ENCODE measurements at places on chromosomes 16 and 17.

- no peak for DNase-seq
These were observed 394.0 kb downstream of the KCNJ2 start for GRCh38 chr17:70563281-70563820.

GRCh38 chr16:24980077-24980793 is 34.9 kb downstream of the ARHGAP17 start:
- DNase-seq, result no peak

DNA sequence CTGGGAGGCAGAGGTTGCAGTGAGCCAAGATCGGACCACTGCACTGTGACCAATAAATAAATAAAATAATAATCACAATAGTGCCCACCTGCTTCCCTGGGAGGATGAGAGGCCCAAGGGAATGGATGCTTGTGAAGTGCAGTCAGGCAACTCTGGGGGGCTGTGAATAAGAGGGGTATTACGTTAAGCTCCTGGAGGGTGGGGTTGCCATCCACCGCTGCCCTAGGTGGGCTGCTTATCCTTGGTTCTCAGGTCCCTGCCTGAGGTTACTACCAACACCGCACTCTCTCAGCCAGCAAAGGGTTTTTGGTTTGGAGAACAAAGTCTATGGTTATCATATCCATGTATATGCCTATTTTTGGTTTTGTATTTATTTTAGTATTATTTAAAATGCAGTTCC is 48.6 kb upstream of the CBFA2T3 start:
- DNase-seq, result no peak

DNA sequence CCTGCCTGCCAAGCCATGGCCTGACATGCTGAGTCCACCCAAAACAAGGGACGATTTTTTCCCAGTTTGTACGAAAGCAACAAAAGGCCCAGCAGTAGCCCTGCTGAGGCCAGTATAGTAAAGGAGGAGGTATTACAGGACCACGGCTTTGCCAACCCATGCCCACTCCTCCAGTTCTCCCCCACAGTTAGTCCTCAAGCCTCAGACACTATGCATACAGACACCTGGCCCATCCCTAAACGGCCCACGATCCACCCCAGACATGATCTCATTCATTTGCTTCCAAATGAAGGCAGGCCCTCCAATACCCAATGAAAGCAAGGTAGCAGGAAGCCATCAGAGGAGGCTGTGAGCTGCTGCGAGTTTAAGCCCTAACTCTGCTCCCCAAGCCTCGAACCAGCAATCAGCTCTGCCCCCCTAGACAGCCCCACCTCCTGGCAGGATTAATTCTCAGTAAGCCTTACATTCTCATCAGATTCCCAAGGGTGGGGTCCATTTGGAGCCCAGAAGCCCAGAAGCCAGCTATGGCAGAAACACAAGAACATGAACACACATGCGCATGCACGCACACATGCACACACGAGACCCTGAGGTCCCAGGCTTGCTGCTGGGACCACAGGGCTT is 4.9 kb downstream of the HDAC5 start:
- DNase-seq, result no peak

- no peak for DNase-seq
These were observed 323.8 kb upstream of the ZFHX3 start for GRCh38 chr16:73371584-73372319.

- no peak for DNase-seq
These were observed 313.6 kb downstream of the HS3ST4 start for GRCh38 chr16:26005336-26005735.

DNA sequence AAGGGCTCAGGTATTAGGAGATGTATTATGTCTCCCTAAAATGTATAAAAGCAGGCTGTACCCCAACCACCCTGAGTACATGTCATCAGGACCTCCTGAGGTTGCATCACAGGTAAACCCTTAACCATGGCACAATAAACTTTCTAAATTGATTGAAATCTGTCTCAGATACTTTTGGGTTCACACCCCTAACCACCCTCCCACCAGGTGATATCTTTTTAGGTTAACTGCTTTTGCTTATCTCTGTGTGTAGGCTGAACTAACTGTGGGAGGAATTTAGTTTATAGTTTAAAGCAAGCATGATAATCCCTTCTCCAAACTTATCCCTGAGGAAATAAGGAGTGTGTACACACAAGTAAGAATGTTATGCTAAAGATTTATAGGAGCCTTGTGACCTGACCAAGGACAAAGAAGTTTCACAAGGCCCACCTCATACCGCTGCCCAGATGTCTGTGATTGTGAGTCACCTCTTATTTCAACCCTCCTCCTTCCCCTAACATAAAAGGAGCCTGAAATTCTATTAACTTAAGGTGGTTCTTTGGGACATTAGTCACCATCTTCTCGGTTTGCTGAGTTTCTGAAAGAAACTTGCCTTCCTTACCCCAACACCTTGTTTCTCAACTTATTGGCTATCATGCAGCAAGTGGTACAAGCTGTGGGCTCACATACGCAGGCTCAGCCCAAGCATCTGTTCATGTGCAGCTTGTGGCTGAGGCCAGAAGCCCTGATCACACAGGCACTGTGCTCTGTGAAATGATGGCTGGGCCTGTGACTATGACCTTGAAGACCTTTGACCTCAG is 11.3 kb downstream of the PRSS22 start:
- DNase-seq, result no peak

GRCh38 chr17:60528828-60529227 is 2.8 kb upstream of the APPBP2 start:
- DNase-seq, result no peak

GRCh38 chr17:77712578-77712977 is 245.9 kb upstream of the TNRC6C start:
- DNase-seq, result no peak

- no peak for DNase-seq
These were observed 19.0 kb downstream of the KCNG4 start for GRCh38 chr16:84220851-84221250.

DNA sequence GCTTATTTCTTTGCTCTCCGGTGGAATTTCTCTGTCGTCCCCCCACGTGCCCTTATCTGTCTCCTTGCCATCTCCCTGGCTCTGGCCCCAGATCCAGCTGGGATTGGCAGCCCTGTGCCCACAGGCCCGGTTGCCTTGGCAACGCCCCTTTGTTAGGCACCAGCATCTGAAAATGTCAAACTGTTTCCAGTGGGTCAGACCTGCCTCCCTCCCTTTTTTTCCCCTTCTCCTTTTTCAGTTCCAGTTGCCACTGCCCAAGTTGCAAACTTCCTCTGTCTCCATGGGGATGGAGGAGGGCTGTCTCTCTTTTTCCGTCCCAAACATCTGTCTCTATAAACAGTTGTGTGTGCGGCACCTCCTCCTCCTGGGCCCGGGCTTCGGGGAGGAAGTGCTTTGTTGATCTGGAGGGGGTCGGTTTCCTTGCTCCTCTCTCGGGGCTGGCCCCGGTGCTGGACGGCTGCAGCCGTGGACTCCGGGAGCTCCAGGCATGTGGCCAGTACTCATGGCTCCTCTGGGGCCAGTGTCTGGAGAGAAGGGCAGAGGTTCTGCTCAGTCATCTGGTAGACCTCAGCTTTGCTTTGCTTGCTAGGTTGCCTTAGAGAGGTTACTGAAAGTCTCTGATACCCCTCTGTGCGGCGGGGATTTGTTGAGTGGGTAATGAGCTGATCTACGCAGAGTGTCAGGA is 35.3 kb downstream of the SOCS3 start:
- no peak for DNase-seq

- DNase-seq, result no peak
These were observed 15.1 kb downstream of the UBALD1 start for GRCh38 chr16:4599545-4599944.

DNA sequence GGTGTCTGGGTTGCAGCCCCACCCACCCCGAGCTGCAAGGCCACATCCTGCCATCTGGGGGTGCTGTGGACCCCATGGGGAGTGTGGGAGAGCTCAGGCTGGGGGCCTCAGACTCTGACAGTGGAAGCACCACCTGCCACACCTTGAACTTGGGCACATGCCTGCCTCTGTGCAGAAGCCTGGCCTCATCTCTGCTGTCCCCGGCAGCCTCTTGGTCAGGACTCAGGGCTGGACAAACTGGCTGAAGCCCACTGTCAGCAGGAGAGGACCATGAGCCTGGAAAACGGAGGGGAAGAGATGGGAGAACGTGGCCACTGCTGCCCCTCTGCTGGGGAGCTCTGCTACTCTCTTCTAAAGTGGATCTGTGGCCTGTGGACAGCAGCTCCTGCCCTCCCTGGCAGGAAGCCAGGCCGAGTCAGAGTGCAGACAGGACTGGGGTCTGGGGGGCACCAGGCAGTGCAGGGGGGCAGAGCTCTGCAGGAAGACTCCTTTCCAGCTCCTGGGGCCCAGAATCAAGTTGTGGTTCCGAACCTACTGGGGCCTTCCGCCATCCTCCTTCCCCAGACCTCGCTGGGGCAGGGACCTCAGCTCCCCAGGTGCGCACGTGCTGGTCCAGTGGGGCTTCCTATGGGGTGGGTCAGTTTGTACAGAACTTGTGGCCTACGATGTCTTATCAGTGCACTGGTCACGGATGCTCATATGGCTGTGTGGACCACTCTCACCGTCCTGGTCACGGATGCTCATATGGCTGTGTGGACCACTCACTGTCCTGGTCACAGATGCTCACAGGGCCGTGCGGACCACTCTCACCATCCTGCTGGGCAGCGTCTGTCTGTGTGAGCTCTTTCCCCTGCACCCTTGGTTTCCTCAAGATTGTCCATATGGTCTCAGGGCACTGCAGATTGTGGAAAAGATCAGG is 207.7 kb downstream of the LAT start:
- no peak for DNase-seq

DNA sequence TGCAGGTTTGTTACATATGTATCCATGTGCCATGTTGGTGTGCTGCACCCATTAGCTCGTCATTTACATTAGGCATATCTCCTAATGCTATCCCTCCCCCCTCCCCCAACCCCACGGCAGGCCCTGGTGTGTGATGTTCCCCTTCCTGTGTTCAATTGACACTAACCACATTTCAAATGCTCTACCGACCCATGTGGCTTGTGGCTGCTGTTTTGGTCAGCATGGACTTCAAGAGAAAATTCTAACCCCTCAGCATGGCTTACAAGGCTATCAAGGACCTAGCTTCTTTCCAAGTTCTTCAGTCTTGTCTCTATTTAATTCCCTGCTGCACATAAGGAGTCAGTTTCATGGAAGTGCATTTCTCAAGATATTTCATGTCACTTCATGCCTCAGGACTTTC is 52.9 kb downstream of the MMD start:
- DNase-seq, result no peak

DNA sequence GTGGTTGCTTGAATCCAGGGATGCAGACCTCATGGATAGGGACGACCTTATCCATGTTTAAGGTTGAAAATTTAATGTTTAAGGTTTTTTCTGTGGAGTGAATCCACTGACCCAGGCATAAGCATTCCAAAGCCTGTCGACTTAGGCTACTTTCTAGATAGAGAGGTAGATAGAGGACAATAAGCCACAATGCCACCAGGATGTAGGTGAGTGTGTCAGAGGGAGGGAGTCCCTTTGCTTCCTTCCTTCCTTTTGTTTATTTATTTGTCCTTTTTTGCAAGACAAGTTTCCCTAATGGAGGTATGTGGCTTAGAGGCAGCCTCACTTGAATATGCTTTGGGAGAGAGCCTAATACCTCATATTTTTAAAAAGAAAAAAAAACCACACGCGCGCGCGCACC is 834.2 kb upstream of the SOX9 start:
- no peak for DNase-seq

GRCh38 chr16:5025171-5025632 is 8.5 kb downstream of the NAGPA start:
- no peak for DNase-seq

DNA sequence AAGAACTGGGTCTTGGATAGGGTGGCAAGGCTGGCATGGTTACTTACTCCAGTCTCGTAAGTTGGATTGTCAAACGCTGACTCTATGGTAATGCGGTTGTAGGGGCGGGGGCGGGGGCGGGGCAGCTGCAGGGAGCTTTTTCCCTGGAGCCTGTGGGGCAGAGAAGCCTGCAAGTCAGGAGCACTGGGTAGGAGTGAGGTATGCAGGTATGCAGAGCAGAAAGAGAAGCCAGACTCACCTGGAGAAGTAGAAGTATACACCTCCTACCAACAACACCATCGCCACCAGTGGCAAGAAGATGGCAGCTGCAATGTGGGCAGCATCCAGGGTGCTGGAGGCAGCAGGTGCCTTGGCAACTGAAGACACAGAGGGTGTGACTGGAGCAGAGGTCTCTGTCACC is 4.8 kb upstream of the PHF12 start:
- no peak for DNase-seq

DNA sequence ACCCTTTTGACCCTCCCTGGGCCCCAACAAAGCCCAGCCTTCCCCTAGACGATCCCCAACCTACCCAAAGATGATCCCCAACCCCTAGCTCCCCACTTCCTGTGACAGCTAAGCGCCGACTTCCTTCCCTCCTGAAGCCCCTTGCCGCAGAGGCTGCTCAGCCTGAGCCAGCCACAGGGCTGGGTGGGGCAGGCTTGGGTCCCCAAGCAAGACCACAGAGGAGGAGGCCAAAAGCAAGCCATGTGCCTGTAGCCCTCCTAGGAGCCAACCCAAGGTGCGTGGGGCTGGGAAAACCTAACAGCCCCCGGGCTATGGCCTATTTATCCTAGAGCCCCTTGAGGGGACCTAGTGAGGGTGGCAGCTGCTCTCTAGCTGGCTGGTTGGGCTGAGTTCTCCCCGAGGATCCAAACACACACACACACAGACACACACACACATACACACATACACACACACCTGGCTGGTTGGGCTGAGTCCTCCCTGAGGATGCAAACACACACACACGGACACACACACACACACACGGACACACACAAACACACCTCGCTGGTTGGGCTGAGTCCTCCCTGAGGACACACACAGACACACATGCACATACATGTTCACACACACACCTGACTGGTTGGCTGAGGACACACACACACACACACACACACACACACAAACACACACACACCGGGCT is 4.8 kb downstream of the ARRB2 start:
- DNase-seq, result no peak

- no peak for DNase-seq
These were observed 14.7 kb downstream of the PHKB start for GRCh38 chr16:47475786-47476185.

DNA sequence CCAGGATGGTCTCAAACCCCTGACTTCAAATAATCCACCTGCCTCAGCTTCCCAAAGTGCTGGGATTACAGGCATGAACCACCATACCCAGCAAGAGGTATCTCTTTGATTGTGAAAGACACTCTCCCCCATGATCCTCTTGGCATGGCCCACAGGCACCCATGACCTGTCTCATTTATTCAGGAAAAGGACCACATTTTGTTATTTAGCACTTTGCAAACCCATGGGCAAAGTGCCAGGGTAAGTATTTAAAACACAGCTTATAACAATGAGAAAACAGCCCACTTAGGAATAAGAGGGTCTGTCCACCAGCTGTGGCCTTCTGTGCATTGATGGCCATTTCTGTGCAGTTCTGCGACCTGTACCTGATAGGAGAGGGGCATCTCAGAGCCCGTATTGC is 12.8 kb upstream of the AKTIP start:
- no peak for DNase-seq

- no peak for DNase-seq
These were observed 8.7 kb downstream of the ENDOV start for GRCh38 chr17:80423536-80424225.
